Right renal pelvis (tissue), 4 donors: ENCODE measurements at places on chromosomes 7 and 10.

DNA sequence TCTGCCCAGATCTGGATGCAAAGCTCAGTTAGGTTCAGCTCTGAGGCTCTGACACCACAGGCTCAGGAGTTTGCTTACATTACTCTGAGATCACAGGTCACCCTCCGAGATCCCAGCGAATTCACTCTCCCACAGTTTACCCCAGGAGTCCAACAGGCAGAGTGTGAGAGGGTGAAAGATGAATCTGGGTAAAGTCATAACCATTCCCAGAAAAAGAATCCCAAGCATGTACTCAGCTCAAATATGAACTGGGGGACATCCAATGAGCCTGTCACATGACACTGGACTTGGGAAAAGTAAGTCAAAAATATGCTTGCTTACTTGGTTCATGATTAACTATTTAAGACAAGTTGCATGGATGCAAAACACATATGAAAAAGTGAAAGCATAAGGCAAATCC lies 110.3 kb upstream of the ARID5B start:
- DNase-seq, result no peak

DNA sequence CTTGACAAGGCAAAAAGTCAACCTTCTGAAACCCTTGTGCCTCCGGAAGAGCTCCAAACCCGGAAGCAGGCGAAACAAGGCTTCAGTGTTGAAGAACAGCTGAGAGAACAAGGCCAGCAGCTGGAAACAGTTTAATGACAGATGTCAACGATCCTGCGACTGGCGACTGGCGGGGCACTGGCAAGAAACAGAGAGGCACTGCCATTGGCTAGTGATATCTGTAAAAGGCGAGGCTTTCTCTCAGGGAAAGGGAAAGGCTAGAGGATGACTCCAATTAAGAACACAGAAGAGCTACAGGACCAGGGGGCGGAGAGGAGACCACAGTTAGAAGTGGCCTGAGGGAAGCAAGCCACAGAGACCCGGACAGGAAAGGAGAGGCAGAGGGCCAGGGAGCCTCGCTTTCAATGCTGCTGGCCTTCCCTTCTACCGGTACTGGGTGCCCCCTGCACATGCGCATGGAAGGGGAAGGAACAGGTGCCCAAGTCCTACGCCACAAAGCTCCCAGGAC lies 19.4 kb downstream of the ITGB1 start:
- DNase-seq, result no peak

DNA sequence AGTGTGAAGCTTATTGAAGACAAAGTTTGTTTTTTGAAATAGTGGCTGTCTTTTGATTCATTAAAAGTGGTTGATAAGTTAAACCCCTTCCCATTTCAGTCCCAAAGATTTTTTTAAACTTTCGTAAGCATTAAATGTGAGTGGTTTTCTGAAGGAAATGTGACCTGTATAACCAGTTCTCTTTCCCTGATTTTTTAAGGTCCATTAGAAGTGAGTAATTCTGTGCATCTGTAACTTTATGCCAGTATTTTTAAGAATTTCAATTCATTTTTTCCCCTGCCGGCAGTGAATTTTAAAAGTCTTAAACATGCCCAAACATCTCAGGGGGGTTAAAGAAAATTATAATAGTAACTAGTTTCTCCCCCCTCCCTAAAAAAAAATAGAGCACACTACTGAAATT lies 254.6 kb upstream of the SP8 start:
- no peak for DNase-seq

DNA sequence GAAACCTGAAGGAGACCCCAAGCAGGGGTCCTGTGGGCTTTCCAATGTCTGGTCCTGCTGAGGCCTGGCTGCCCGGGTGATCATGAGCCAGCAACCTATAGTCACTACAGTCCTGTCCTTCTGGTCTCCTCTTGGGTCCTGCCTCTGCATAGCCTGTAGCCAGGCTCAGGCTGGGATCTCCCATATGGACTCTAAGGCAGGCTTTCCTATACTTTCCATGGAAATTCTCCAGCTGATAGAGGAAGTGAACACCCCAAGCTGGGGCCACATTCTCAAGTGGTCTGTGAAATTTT lies 26.4 kb downstream of the ANXA8 start:
- no peak for DNase-seq

- no peak for DNase-seq
Observed at GRCh38 chr7:27527348-27527714, 135.4 kb downstream of the HIBADH start.

- DNase-seq, result no peak
Observed at GRCh38 chr10:22437620-22438588, 92.6 kb downstream of the SPAG6 start.

DNA sequence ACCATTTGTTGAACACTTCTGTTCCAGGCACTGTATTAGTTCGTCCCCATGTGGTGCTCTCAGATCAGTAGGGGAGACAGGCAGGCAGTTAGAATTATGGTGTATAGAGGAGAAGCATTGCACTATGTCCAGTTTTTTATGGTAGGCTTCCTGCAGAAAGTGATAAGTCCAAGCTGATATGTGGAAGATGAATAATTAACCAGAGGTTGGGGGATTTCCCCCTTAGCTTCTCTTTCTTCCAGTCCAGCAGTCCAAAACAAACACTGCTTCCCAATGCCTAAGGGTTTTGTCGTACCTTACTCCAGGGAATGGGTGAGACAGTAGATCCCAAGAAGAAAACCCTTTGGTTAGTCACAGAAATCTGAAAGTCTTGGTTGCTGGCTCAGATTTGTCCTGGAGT lies 19.2 kb downstream of the HIF1AN start:
- no peak for DNase-seq
